ENCODE measurements at places on chromosomes 5 and 9. TPM values are rescaled to one million over a fixed set of nuclear protein-coding genes. Genes with fewer than 3 reads are reported as not detected.
A peak's percentile ranks its signal among the peaks of the same experiment; 100 is the strongest.

- DNase-seq = no peak
Observed at GRCh38 chr9:4301296-4301695, 1.4 kb upstream of the GLIS3 start.

DNA sequence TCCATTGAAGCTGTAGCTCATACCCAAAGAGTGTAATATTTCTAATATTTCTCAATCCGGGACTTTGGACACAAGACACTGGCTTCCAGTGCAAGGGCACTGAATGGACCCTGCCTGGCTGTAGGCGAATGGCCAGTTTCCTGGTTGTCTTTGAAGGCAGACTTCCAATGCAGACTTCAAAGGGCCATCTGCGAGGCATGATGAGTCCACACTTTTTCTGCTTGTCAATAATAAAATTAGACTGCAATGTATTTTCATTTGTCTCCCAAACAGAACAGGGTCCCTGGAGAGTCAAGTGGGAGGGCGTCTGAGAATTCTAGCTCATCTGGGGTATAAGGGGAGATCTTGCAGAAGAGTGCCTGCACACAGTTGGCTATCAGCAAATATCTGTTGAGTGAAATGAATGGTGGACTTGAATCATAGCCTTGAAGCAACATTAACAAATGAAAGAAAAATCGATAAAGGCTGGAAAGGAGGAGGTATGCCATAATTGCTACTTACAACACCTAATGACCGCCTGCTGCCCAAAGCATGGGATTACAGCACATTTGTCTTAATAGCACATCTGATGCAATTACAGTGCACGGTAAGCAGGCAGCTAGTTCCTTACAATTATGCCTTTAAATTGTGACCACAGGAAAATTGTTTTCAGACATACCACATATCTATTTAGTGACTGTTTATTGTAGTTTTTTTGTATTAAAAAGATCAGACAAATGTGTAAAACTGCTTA lies 137.5 kb downstream of the ARHGEF28 start:
- DNase-seq = no peak

The NME5 gene
- total RNA-seq = 4.6 TPM

The TIGD6 gene
- total RNA-seq = 6.1 TPM

- DNase-seq = no peak
Observed at GRCh38 chr5:141680751-141681201, 1.3 kb downstream of the ARAP3 start.

DNA sequence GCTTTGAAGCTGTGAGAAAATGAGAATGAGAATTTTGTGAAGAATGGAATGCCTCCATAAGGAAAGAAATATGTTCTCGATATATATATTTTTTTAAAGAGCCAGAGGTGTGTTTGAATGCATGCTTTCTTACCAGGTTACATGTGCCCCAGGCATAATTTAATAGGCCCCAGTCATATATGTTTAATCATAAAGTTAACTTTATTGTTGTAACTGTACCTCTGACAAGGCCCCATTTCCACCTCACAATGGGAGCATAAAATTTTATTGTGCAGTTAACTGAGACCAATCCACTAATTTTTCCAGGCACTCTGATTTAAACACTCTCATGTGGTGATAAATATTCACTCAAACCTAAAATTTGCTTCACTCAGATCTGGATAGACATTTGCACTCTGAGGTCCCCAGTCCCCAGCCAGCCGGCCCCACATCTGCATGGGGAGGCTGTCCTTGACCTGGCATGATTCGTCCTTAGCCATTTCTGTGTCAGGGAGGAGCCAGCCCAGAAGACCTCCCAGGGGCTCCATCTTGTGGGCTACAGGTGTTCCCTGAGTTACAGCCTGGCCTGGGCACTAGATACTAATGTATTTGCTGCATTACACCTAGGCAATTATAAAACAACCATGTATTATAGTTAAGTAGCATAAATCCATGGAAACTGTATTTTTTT lies 245.8 kb downstream of the MTRR start:
- DNase-seq = no peak

GRCh38 chr5:127353796-127354195 lies 63.2 kb downstream of the MEGF10 start:
- DNase-seq = no peak

DNA sequence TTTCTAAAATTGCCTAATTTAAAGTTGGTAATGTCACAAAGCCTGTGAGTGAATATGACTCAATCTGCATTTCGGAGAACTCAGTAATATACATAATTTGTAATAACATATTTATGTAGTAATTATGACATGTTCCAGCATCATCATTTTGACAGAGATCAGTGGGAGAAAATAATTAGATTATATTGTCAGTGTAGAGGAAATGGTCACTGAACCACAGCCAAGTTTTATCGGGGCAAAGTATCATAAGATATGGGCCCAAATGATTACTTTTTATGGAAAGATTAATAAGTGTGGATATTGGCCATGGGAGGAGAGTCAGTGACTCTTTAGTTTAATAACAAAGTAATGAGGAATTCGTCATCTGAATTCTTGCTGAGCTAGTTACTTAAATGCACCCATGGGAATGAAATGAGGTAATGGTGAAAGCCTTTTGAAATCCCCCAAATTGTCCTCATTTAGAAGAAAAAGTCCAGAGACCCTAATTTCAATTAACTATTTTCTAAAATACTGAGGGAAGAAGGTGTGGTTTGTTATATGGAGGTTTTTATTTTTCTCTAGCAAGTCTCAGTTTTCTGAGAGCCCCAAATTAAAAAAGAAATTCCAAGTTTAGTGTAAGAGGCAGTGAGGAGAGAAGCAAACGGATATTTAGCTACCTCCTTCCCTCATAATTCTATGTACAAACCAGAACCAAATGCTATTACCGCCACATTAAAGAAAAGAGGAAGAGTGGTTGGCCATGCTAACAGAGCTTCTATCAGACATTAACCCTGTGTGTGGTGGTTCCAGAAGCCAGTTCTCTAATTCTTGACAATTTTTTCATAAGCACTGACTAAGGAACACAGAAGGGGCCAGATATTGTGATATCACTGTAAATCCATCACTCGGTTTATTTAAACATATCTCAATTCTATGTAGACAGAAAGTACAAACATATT lies 37.7 kb upstream of the MRPS30 start:
- no peak for DNase-seq

The GABRG2 gene
- total RNA-seq = not detected

- no peak for DNase-seq
Observed at GRCh38 chr5:16952968-16953671, 17.0 kb upstream of the MYO10 start.

The OGN gene
- 47.8 TPM for total RNA-seq

DNA sequence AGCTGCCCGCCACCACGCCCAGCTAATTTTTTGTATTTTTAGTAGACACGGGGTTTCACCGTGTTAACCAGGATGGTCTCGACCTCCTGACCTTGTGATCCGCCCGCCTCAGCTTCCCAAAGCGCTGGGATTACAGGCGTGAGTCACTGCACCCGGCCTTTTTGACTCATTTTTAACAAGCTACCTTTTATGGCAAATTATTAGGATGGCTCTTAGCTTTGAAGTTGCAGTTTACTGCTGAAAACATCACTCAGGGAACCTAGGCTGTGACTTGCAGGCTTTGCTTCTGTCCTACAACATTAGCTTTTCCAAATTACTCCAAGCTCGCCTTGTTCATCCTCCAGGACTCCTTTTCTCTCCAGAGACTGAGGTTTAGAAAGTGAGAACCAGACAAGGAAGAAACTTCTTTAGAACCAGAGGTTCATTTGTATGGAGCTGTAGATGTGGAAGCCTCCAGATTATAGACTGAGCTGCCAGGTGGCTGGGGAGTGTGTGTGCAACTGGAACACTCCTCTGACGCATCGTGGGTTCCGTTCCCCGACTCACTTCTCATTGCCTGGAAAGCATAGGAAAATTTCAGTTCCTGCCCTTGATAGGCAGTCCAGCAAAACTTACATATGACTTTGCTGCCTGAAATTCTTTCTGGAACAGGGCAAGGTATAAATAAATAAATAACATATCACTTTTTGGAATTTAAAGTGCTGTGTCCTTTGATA lies 23.8 kb upstream of the SPTAN1 start:
- DNase-seq = no peak

The IL9 gene
- total RNA-seq = not detected

DNA sequence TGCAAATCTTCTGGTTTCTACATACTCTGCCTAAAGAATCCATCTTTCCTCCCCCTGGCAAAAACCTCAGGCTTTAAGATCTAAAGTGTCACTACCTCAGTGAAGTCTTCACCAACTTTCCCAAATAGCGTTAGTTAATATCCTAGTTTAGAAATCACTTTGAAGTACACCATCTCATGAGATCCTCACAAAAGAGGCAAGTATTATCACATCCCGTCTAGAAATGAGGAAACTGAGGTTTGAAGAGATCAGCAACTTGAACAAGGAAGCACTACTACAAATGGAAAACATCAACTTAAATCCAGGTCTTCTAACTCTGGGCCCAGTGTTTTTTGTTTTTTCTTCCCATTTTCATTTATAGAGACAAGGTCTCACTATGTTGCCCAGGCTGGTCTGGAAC lies 4.6 kb downstream of the AP3B1 start:
- no peak for DNase-seq

DNA sequence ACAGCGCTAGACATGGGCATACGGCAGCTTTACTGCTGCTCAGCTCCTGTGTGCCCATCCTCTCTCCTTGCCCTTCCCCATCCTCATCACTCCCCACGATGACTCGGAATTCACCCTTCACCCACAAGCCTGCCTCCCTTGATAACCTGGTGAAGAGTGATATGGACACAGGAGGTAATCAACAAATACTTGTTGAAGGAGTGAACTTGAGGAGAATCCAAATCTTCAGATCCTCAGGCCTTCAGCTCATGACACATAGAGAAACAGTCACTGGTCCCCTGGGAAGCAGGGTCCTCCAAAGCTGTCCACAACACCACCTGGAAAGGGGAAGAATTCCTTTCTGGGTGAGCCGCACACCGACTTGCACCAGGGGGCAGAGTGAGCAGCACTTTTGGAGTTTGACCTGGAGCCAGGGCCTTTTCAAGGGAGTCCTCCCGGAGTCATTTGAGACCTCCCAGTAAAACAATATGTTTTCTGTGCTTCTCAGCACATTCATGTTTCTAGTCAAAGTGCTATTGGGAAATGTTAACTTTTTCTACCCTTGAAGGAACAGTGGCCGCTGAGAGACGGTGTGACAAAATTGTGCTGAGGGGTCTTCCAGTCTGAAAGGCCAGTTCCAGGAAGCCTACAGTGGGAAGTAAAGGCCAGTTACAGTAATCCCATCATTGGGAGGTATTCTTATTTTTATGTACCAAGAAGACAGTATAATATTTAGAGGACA lies 332.3 kb downstream of the CWC27 start:
- peak; percentile 63 for DNase-seq

DNA sequence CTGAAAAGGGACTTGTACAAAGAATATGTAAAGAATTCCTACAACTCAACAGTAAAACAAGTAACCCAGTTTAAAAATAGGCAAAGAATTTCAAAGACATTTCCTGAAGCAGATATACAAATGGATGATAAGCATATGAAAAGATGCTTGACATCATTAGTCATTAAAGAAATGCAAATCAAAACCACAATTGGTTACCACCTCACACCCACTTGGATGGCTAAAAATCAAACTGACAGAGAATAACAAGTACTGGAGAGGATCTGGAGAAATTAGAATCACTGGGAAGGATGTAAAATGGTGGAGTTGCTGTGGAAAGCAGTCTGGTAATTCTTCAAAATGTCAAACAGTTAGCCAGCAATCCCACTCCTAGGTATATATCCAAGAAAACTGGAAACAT lies 12.5 kb upstream of the FOXE1 start:
- no peak for DNase-seq

The MAMDC4 gene
- 6.1 TPM for total RNA-seq

- no peak for DNase-seq
Observed at GRCh38 chr5:80755626-80756025, 100.8 kb upstream of the DHFR start.

GRCh38 chr5:80191991-80192398 lies 63.9 kb downstream of the SERINC5 start:
- no peak for DNase-seq

DNA sequence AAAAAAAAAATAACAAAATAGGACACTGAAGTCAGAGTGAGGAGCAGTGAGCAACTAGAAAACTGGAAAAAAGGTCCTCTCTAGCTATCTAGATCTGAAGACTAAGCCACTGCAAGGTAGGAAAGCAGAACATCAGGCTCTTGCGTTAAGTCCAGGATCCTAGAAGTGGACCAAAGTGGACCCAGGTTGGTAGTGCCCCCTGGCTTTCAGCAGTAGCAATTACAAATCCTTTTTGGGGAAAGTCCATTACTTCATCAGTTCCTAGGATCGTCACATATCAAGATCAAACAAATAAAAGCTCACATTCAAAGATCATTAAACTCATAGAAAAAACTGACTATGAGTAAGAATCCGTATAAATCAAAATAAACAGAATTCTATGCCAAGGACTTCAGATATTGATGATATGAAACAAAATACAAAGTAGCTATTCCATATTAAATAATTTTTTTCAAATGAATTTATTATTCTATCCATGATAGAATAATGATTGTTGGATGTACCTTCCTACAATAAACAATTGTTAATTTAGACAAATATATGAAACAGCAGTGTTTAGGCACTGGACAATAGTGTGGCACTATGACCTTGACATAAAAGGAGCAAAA lies 6.5 kb upstream of the RICTOR start:
- DNase-seq = peak; percentile 45

GRCh38 chr9:98887918-98888510 lies 55.7 kb upstream of the COL15A1 start:
- DNase-seq = no peak

- DNase-seq = no peak
Observed at GRCh38 chr9:74282526-74283253, 214.4 kb upstream of the RORB start.

The CDX1 gene
- total RNA-seq = 0.92 TPM

DNA sequence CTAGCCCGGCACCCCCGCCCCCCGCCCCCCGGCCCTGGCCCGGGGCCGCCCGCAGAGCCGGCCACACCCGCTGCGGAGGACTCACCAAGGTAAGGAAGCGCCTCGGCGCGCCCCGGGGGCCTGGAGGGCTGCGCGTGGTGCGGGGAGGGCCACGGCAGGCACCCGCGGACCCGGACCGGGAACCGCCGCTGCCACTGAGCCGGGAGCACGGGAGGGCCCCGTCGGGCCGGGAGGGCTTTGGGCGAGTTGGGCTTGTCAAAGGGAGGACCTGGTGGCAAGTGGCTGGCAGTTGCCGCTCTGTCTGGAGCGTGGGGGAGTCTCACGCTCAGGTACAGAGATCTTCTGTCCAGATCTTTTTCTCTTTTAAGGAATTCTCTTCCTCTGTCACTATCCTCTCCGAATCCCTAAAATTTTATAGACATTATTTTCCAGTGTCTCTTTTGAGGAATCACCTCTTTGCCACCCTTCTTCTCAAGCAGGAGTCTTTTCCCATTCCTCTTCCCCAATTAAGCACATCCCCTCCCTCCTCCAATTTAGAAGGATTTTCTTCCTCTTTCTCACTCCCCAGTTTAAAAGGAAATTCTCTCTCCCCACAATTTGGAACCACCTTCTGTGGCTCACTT lies 11.3 kb upstream of the LHX2 start:
- no peak for DNase-seq

GRCh38 chr5:178353461-178353860 lies 120.9 kb upstream of the PHYKPL start:
- DNase-seq = no peak

Measured in ovary (tissue), 10 donors.